ENCODE measurements at places on chromosomes 1 and 21.

- DNase-seq: no peak
Observed at GRCh38 chr21:46141767-46142581, 13.4 kb downstream of the FTCD start.

GRCh38 chr1:5296557-5297179 is 642.3 kb downstream of the AJAP1 start:
- no peak for DNase-seq

DNA sequence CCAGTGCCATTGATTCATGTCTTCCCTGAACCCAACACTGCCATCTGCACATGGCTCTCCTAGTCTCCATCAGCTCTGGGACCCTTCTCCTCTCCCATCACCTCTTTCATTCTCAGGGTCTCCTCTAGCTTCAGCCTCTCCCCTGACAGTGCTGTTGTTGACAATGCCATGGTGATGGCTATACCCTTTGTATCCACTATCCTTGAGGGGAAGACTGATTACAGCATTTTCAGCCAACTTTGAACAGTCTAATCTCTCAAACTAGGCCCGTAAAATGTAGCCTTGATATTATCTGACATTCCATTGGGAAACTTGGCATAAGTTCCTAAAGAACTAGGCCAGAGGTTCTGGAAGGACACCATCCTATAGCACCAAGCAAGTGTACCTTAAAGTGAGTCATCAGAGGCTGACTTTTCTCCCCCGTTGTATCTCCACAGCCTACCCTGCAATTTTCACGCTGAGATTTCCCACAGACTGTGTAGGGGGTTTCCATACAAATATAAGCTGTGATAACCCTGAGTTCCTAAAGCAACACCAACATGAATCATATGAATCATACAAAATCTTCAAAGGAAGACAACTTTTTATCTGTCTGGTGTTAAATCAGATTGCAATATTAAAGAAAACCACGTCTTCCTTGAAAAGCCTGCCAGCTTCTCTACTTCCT is 5.8 kb downstream of the HAO2 start:
- DNase-seq: no peak

GRCh38 chr1:58768971-58769808 is 14.7 kb downstream of the JUN start:
- DNase-seq: no peak

DNA sequence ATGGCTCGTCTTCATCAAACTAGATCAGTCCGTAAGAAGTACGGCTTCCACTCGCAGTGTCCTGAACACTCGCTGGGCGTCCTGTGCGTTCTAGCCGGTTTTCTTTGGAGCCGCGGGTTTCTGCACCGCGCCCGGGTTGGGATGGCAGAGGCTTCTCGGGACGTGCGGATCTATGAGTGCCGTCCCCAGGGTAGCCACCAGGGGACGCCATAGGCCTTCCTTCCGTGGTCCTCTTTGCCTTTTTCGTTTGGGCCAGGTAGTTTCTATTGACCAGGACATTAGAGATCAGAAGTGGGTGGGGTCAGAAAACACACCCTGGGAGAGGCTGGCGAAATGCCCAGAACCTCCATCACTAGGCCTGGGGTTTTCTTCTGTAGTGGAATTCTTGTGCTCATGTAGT is 273.8 kb downstream of the FAM72C start:
- DNase-seq: no peak

Data from AG09309 (cell line).